ENCODE measurements at places on chromosomes 7 and 10. TPM values are rescaled to one million over a fixed set of nuclear protein-coding genes. Genes with fewer than 3 reads are reported as not detected.

FANK1 gene
- 5.3 TPM for total RNA-seq

GRCh38 chr7:22584179-22584578 is 84.2 kb upstream of the STEAP1B start:
- no peak for DNase-seq

- peak; percentile 80 for DNase-seq
Observed at GRCh38 chr10:120422457-120422856, 34.6 kb upstream of the PLPP4 start.

- DNase-seq, result peak; percentile 52
Observed at GRCh38 chr10:133278577-133279265, 2.1 kb upstream of the ADAM8 start.

DNA sequence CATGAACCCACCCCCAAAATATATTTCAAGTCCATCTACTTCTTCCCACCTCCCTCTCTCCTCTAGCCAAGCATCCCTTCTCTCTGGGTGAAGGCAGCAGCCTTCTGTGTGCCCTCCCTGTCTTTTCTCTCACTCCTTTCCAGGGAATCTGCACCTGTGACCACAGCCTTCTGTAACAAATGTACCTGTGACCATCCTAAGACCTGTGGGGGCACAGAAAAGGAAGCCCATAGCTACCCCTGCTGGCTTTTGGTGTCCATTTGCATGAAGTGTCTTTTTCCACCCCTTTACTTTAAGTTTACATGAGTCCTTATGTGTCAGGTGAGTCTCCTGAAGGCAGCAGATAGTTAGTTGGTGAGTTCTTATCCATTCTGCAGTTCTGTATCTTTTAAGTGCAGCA is 2.0 kb upstream of the TBXAS1 start:
- DNase-seq, result no peak

DNA sequence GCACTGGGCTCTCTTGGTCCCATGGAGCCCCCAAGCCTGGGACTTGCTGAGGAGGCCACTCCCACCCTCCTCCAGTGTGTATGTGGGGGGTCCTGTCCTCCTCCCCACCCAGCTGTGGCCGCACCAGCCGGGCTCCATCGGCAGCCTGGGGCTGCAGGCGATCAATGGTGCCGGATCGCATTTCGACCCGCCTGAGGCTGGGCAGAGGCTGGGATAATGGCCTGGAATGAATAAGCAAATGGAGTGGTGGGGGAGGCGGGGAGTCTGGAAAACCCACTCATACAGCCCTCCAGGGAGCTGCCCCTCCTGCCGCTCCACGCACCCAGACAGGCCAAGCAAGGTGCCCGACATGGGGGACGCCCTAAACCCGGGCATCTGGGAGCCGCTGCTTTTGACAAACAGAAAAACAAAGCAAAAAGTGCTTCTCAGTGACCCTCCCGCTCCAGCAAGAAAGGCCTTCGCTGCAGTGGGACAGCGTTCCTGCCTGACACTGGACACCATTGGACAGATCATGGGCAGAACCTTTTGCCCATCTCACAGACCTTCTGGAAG is 160.5 kb downstream of the NRF1 start:
- no peak for DNase-seq

DNA sequence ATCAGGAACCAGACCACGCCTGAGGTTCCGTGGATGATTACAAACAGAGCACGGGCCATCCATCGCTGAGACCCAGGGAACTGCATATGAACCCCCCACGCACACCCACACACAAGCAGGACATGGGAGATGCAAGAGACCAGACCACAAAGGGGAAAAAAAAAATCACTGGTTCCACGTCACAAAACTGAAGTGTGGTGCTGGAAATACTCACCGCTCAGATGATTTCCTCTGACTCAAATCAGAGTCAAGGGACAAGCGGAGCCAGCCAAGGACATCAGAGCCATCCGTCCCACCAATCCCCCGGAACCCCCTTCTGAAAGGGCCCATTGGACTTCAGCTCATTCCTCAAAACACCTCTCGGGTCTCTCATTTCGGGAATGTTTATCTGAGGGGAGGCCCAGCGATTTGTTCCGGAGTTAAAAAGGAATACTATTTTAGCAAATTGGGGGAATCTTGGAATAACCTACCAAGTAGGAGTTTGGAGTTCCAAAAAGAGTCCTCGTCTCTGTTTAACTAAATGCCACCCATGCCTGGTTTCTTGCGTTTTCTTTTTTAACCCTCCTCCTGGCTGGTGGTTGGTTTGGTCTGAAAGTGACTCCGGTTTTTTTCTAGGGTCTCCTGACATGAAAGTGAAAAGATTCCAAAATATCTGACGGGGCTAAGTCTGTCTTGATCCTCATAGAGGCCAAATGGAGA is 15.0 kb downstream of the SNX8 start:
- no peak for DNase-seq

DNA sequence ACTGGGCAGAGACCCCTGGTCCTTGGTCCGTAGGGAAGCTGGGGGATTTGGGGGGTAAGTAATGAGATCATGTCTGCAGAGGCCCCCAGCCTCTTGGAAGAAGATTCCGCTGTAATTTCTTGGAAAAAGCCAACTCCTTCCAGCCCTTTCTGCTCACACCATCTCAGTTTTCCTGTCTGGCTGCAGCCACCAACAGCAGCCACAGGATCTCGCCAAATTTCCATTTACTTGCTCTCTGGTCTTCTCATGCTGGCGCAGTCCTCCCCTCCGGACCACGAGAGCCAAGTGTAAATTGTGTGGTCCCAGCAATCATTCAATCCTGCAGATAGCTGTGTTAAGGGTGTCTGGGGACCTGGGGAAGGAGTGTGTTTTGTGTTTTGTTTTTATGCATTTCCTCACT is 49.6 kb downstream of the ASB13 start:
- no peak for DNase-seq

GRCh38 chr10:2263561-2263960 is 526.2 kb upstream of the ADARB2 start:
- DNase-seq, result no peak

- no peak for DNase-seq
Observed at GRCh38 chr7:2680792-2681490, 7.1 kb upstream of the AMZ1 start.

DNA sequence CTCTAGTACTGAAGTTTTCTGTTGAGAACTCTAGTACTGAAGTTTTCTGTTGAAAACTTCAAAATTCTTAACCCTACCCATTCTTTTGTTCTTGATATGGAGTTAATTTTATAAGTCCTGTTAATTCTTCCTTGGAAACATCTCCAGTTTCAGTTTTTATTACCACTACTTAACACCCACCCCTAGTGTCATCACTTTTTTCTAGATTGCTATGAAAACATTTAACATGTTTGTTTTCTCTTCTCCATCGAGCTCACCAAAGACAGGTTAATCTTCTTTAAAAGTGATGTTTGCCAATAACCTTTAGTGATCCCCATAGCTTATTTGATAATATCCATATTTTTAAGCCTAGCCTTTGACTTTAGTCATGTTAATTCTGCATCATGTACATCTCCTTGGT is 147.9 kb downstream of the PPP1R9A start:
- no peak for DNase-seq

- DNase-seq, result no peak
Observed at GRCh38 chr7:99740573-99741440, 5.8 kb upstream of the CYP3A7 start.

GRCh38 chr7:40714363-40715052 is 579.7 kb downstream of the SUGCT start:
- no peak for DNase-seq

DNA sequence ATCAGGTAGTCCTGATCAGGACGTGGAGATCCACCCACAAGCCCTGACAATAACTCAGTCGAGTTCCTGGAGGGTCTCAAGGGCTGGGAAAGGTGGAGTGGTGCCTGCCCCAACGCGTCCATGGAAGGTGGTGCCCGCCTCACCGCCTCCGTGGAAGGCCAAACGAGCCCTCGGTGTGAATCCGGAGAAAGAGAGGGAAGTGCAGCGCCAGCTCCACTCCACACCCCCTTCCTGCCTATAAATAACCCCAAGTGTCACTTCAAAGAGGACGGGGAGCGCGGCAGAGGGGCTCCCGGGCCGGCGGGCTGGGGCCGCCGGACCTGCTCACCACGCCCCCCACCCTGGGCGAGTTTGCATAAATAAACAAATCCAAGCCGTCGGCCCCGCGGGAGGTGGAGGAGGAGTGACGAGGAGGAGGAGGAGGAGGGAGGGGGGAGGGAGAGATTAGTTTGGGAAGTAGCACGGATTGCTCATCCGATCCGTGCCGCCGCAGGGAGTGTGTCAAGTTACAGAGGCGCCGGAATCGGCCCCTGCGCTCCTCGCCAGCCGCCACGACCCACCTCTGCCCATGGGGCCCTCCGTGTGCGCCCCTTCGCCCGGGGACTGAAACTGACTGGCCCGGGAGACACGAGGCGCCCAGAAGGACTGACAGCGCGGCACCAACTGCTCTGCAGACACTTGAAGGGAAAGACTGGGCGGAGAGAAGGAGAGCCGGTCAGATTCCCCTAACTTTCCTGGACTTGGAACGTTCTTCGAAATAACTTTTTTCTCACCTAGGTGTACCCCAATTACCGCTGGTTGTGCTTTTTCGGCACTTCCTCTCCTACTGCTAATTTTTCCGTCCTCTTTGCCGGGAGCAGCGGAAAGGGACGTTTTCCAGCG is at the start of gene COL13A1:
Gene COL13A1, plus strand, starts transcription at position 473 of the 882 bp plus-strand sequence. CDS start 518 bp downstream, outside the sequence.
- no peak for DNase-seq

DNA sequence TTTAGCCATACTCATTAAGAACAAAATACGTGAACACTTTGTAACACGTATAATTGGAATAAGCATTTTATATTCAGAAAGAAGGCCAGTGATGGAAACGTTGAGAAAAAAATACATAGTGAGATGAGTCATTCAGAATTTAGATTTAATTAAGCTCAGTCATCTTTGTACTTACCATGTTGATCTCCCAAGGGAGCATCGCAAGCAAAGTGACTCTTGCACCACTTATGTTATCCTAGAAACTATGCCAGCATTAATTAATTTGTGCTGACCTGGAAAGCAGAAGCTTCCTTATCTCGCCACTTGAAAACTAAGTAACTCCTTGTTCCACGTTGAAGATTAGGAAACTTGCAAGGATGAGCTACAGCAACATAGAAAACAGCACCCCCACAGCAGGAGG is 9.7 kb upstream of the MPP7 start:
- no peak for DNase-seq

All from kidney epithelial cell (primary cell).